ENCODE measurements at places on chromosomes 7 and 10.

DNA sequence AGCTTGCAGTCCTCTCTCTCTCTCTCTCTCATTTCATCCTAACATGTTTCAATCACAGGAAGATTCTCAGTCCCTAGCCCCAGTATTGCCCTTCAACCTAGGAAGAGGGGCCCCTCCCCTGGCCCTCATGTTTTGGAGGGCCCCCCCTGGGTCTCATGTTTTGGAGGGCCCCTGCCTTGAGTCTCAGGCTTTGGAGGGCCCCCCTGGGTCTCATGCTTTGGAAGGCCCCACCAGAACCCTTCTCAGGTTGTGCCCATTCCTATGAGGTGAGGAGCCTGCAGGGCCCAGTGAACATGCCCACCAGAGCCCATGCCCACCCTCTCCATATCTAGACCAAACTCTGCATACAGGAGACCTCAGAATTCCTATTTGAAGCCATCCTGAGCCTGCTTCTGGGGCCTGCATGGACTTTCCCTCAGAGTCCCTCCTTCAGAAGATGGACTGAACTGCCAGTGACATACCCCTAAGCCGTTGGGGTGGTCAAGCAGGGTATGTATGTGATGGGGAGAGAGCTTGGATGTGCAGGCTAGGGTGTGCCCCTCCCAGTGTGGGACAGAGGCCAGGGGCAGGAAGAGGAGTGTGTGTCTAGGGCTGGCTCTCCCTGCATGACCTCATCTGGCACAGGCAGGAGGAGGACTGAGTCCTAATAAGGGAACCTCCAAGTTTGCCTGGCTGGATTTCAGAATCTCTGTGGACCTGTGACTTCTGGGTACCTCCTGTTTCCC is 8.1 kb upstream of the VDAC2 start:
- DNase-seq = peak; percentile 72

- no peak for DNase-seq
These were observed 202.8 kb downstream of the NEBL start for GRCh38 chr10:20694296-20694695.

- DNase-seq = no peak
These were observed 285.5 kb upstream of the IGFBP3 start for GRCh38 chr7:46206476-46207060.

GRCh38 chr10:88592381-88592780 is 5.8 kb downstream of the LIPJ start:
- DNase-seq = no peak

GRCh38 chr10:34885898-34886297 is 70.8 kb upstream of the PARD3 start:
- no peak for DNase-seq

- no peak for DNase-seq
These were observed 129.6 kb downstream of the TNS3 start for GRCh38 chr7:47452295-47452694.

DNA sequence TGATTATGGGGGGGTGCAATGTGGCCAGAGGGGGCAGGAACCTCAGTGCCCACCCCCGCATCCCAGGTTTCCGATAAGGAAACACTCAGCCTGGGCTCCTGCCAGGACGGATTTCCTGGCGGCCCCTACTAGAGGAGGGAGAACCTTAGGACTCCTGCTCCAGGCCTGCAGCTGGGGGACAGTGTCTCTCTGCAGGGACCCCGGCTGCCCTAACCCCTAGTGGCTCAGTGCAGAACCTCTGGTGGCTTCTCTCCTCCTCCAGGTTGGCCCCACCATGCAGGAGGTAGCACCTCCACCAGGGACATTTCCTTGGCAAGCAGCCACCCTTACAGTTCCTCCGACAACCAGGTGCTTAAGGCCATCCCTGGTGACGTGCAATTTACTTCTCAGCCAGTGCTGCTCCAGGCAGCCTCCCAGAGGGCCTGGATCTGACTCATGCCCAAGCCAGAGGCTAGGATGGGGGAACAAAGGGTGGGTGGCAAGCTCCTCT is 31.9 kb downstream of the SH2B2 start:
- DNase-seq = peak; percentile 10

GRCh38 chr10:76550806-76551205 is 1086.8 kb downstream of the KCNMA1 start:
- peak; percentile 1 for DNase-seq

GRCh38 chr7:129497156-129497555 is 5.2 kb upstream of the SMKR1 start:
- no peak for DNase-seq

GRCh38 chr10:8189458-8189857 is 135.0 kb downstream of the GATA3 start:
- no peak for DNase-seq

- DNase-seq = no peak
These were observed 25.4 kb upstream of the MRC1 start for GRCh38 chr10:17783751-17784150.

DNA sequence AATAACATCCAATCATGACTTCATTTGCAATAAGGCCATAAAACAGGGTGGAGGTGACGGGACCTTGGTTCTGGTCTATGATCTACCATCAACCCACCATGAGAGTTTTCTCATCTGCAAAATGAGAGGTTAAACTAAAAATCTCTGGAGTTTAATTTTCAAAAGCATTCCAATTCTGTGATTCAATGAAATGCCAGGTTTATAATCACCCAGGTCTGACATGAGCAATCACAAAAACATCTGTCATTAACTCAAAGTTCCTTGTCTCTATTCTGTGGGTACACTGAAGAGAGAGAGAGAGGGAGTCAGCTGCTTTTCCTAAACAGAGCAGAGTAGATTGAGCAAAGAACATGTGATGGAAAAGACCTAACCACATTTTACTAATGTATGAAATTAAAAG is 75.4 kb downstream of the NUDCD3 start:
- DNase-seq = no peak

DNA sequence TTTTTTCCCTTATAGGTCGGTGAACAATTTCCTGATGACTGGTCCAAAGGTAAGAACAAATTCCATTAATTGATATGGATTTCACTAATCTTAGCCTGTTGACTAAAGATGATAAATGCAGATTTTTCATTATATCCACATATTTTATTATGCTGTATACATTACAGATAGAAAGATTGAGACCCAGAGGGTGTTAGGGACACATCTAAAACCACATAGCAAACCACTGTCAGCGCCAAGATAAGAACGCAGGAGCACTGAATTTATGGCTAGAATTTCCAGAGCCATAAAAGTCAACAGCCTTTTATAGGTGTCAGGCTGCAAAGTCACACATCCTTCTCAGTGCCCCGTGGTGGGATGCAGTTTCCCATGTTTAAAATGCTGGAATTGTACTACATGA is 16.2 kb downstream of the WNT8B start:
- no peak for DNase-seq

DNA sequence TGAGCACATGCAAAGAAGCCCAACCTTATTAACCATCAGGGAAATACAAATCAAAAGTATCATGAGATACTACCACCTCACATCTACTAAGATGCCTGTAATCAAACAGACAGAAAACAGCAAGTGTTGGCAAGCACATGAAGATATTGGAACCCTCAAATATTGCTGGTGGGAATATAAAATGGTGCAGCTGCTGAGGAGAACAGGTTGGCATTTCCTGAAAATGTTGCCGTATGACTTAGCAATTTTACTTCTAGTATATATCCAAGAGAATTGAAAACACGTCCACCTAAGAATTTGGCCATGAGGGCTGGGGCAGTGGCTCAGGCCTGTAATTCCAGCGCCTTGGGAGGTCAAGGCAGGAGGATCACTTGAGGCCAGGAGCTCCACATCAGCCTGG is 39.4 kb upstream of the TNRC18 start:
- DNase-seq = no peak

- no peak for DNase-seq
These were observed 25.5 kb upstream of the INMT start for GRCh38 chr7:30726296-30727006.

DNA sequence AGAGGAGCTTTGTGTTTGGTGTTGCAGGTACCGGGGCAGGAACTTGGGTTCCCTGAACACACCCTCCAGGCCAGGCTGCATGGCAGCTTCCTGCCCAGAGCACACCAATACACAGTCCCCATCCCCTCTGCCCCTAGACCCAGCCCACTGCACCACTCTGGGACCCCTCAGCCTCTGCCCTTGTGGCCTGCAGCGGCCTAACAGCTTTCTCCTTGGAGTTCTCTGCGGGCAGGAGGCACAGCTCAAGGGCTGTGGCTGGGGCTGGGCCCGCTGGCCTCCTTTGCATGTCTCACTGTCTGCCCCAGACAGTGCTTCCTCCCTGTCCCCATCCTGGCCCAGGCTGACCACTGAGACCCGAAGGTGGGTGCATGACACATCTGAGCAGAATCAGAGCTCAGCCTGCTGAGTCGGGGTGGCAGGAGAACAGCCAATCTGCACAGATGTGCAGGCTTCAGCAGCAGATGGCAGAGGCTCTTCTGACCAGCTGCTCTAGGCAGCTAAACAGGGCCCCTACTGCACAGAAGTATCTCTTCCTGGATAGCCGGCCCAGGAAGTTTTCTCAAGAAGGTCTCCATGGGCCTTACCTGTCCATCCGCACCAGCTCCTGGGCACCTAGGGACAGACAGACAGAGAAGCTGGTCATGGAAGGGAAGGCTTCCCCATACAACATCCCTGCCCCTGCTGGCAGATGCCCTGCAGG is 20.8 kb downstream of the VSIR start:
- no peak for DNase-seq

- no peak for DNase-seq
These were observed 610.0 kb downstream of the KCNMA1 start for GRCh38 chr10:77027576-77027975.

GRCh38 chr10:62231371-62231770 is 37.3 kb downstream of the RTKN2 start:
- peak; percentile 82 for DNase-seq

DNA sequence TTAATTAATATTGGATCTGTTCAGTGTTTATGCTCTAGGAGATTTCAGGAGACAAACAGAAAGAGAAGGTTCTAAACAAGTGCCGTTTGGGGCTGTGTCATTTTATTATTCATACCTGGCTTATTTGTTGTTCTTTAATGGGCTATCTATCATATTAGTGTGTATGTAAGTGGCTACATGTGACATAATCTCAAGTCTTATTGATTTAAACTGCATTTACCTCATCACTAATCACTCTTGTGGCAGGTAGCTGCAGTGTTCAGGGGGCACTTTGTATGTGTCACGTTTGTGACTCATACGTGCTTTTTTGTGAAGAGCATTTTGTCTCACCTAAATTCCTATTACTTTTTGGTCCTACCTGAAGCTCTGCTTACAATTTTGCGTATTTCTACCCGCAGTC is 95.4 kb downstream of the EXOC4 start:
- DNase-seq = no peak

DNA sequence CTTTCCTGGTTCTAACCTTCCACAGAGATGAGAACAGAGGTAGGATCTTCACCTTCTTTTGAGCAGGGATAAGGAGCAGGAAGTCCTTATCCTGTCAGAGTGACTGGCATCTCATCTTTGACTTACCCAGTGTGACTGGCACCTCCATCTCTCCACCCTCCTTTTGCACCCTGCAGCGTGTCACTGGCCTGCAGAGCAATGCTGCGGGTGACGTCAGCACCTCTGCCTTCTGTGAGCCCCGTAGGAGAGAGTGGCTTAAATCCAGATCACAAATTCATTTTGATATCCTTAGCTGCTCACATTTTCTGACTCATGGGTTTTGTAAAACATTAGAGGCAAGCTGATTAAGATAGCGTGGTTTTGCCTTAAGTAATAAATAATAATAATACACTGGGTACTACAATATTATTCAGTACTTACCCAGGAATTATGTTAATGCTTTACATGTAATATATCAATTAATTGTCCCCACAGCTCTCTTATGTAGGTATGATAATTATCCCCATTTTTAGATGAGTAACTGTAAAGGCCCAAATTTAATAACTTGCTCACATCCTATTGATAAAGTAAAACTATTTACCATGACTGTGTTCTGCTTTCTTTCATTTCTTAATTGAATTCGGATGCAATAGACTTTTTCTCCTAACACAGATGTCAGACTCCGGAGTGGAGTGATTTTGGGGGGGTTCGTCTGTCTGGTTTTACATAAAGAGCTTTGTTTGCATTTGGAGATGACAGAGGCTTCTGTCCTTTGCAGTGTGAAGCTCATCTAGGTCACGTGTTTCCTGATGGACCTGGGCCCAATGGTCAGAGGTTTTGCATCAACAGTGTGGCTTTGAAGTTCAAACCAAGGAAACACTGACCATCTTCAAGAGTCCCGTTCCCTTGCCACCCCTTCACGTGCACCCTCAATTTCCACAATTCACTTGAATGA is 24.9 kb downstream of the MSRB2 start:
- no peak for DNase-seq

GRCh38 chr7:72394016-72394415 is 18.1 kb downstream of the CALN1 start:
- no peak for DNase-seq

DNA sequence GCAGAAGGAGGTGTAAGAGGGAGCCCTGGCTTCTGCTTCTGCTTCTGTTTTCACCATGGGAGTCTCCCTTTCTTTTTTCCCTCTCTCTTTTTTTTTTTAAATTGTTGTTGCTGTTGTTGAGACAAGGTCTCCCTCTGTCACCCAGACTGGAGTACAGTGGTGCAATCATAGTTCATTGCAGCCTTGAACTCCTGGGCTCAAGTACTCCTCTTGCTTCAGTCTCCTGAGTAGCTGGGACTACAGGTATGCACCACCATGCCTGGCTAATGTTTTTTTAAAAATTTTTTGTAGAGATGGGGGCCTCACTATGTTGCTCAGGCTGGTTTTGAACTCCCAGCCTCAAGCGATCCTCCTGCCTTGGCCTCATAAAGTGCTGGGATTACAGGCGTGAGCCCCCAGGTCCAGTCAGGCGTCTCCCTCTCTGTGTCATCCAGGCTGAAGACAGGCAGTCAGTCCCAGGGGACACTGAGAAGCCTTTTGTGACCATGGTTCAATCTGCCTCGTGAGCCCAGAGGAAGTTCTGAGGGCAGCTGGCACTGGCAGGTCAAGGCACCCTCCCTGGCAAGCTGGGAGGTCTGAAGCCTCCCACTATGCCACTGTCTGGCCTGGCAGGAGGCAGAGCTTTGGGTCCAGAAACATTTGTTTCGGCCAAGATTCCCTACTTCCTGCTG is 33.6 kb upstream of the NPFFR1 start:
- no peak for DNase-seq

GRCh38 chr10:125991392-125991791 is 95.0 kb downstream of the FANK1 start:
- DNase-seq = no peak

DNA sequence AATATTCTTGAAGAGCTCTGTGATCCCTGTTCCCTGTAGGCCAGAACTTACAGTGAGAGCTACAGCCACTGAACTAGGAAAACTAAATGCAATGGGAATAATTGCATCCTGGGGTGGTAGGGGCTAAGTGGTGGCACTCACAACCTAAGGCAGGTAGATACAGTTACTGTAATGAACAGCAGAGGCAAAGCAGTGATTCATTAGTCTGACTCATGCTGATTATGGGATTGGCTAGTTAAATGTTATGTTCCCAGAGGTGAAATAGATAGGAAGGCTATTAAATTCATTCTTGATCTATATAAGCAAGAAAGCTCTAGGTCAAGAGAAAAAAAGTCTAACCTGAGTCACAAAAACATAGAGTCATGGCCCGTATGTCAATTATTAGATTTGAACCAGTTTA is 173.1 kb upstream of the MALRD1 start:
- DNase-seq = no peak

Data from fibroblast of mammary gland (primary cell).